ENCODE measurements at places on chromosomes 13 and 19.

DNA sequence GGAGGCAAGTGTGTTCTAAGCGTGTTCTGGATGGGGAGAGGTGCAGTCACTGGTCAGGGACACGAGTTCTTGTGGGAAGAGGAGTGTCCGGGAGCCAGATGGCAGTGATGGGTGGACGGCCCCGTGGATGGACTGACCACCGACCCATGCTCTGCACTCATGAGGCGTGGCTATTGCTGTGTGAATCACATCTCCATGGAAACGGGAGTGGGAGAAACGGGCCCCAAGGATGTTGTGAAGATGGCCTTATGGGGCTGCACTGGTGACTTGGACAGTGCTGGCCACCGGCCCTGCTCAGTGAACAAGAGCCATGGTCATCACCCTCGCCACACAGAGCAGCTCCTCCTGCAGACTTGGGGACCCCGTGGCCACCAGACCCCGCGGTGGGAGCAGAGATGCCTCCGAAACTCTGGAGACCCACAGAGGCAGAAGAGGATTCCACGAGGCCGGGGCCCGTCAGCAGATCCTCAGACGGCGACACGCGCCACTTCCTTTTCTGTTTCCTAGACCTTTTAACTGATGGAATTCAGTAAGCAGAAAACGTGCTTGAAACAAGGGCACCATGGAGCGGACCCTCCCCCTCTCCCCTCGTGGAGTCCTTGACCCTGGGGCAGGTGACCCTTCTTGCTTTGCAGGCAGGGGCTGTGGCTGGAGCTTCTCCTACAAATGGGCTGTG, 47.5 kb downstream of the GAS6 start:
- no peak for DNase-seq

DNA sequence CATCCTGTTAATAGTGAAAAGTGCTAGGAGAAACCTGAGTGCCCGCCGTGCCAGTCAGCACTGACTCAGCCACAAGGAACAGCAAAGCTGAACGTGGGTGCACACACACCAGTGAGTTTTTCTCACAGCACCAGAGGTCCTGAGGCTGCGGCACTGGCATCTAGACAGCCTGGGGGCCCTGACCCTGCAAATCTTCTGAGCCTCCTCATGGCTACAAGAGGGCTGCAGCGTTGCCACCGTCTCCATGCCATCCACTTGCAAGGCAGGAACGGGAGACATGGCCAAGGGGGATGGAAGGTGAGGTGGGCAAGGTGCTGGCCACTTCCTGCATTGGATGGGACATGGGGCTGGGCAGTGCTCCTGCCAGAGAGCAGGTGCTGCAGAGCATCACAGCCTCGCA, 211.2 kb upstream of the SOX1 start:
- no peak for DNase-seq

DNA sequence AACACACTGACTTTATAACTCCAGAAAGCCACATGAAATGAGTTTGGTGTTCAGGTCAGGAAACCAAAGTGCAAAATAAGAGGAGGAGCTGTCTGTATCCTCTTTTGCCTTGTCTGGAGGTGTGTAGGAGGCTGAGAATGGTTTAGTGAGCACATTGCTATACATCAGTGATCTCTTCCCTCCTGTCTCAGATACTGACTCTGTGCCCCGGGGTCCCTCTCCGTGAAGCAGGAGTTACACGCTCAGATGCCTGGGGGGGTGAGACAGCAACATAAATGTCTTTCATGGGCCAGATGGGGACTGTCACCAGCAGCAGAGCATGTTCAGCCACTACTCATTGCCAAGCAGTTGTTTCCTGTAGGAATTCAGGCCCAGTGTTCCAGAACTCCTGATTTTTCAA, 285.4 kb downstream of the ATP8A2 start:
- DNase-seq, result no peak

- DNase-seq, result peak; percentile 83
Observed at GRCh38 chr19:14072535-14073260, at the start of gene MISP3. MISP3 (plus strand) TSS chr19:14072786; CDS start chr19:14073310, 524 bp downstream.

- peak; percentile 61 for DNase-seq
Observed at GRCh38 chr19:16062789-16063188, 13.5 kb upstream of the TPM4 start.

DNA sequence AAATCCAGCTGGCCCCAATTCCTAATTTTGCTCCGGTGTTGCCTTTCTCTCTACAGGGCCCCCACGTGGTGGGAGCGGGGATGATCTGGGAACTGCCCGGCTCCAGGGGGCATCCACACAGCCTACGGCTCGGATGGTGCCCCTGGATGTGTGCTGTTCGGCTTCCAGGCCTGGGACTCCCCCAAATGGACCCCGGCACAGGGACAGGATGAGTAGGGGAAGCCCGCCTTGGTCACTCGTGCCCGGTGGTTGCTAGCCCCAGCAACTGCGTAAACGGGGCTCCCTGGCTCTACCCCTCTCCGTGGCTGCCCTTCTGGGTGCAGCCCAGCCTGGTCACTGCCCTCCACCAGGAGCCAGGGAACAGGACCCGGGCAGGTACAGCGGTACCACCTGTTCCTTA, 111.5 kb downstream of the TEX26 start:
- DNase-seq, result no peak

- no peak for DNase-seq
Observed at GRCh38 chr13:94706101-94706842, 6.1 kb downstream of the SOX21 start.

- no peak for DNase-seq
Observed at GRCh38 chr13:101155920-101156319, 260.4 kb downstream of the NALCN start.

- no peak for DNase-seq
Observed at GRCh38 chr19:47633996-47634395, 25.1 kb downstream of the BICRA start.

- no peak for DNase-seq
Observed at GRCh38 chr19:1281569-1282287, 3.9 kb upstream of the EFNA2 start.

DNA sequence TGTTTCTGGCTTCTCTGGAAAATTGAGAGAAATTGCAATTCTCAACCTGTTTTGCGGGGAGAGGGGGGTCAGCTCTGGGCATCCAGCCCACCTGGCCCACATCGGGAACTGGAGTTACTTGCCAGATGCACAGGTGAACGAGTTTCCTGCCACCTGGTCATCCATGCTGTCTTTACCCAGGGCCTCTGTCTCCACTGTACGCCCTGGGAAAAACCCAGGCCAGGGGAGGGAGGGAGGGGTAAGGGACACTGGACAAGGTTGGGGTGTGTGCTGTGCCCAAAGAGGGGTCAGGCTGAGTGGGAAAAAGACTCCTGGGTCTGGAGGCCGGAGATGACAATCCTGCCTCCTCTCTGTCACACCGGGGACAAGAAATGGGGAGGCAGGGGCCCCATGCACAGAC, 307.6 kb downstream of the ZNF536 start:
- DNase-seq, result no peak

DNA sequence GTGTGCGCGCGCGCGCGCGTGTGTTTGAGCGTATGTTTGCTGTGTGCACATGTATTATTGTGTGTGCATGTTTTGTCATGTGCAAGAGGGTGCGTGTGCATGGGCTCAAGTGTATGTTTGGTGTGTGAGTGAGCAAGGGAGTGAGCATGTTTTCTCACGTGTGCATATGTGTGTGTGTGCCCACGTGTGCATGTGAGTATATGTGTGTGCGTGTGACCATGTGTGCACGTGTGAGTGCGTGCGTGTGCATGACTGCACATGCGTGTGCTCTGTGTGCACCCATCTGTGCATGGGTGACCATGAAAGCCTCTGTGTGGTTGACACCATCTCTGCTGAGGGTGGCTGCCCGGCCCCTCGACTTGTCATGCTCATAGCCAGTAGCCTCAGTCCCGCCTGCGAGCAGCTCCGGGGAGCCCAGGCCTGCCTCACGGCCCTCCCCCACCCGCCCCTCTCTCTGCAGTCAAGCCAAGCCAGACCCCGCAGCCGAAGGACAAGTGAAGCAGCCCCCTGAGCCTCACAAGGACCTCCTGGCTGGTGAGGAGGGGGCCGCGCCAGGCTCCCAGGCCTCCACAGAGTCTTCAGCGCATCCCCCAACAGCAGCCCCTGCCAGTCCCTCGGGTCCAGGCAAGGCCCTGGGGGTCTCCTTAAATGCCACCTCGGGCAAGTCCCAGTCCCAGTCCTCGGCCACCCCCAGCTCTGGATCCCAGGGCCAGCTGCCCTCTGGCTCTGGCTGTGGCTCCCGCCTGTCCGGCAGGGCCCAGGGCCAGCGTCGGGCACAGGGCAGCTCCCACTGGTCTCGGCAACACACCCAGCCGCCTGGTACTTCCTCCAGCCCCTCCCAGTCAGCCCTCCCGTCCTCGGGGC, 6.0 kb downstream of the REEP6 start:
- no peak for DNase-seq

- DNase-seq, result no peak
Observed at GRCh38 chr19:15038294-15038693, 11.0 kb upstream of the CASP14 start.

- DNase-seq, result peak; percentile 68
Observed at GRCh38 chr19:50679177-50680125, 30.2 kb downstream of the C19orf81 start.

DNA sequence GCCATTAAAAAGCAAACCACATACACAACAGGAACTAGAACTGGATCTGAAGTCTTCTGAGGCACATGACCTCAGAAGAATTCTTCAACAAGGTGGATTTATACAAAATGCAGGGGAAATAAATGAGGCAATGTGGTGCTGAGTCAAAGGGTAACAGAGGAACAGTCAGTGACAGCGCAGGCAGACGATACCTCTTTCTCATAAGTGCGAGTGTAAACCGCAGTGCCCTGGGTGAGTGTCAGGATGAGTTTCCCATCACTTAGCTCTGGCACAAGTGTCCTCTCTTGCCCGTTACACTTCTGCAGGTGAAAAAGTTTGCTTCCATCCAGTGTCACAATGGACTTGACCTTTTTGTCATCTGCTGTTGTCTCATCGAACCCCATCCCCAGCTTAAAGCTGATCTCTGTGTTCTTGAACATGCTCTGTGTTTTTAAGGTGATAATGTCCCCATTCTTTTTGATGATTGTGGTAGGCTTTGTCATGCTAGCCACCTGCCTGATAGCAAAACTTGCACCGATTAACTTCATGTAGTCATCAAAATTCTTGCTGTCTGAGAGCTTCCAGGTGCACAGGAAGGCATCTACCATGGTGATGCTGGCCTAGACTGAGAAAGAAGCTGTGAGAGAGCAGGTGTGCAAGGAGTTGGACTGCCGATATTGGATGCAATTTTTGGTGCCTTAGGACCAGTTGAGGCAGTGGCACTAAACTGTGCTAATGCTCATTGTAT, 97.3 kb downstream of the AKAP11 start:
- DNase-seq, result no peak

GRCh38 chr19:42038666-42039065, 31.3 kb downstream of the GRIK5 start:
- DNase-seq, result no peak

GRCh38 chr13:101204270-101205020, 211.9 kb downstream of the NALCN start:
- no peak for DNase-seq

DNA sequence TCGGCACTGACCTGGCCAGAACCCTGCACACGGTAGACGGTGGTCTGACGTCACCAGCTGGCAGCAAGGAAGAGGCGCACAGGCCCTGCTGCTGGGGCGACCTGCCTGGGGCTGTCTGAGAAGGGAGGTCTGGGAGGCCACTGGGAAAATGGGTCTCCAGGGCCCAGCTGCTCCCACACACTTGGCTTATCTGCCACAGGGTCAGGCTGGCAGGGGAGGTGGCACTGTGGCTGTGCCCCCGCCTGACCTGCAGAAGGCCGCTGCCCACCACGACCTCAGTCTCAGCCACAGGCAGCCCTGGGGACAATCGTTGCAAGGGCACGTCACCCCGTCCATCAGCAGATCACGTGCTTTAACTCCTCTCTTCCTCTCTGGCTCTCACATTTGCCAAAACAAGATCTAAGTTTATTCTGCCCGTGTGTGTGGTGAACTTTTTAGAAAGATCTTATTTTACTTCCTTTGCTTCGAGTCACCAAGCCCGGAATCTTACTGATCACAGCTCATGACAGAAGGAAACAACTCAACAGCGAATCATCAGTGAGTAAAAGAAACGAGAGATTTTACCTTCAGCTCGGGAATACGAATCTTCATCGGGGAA, 45.2 kb upstream of the RANBP3 start:
- no peak for DNase-seq

DNA sequence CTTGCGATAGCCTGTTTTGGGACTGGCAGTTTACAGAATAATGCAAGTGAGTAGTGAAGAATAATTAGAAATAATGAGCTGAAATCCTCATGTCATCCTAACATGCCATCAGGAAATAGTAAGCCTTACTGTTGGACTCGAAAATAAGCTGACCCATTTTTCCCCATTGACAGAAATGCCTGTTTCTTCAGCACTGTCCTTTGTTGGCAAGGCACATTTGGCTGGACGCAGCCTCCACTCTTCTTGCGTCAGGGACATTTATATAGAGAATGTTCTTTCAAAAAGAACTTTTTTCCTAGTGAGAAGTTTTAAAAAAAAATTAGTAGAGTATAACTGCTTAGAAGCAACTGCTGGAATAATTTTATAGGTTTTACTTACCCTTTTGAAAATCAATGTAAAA, 47.1 kb downstream of the ARHGAP35 start:
- DNase-seq, result no peak
